ENCODE measurements at places on chromosomes 2 and 18. TPM values are rescaled to one million over a fixed set of nuclear protein-coding genes. Genes with fewer than 3 reads are reported as not detected.
A peak's percentile ranks its signal among the peaks of the same experiment; 100 is the strongest.

Gene PRSS56
- not detected for total RNA-seq

Gene ERICH2
- 0.37 TPM for total RNA-seq

Gene COL3A1
- total RNA-seq = 349 TPM

Gene TMEM127
- 6.9 TPM for total RNA-seq

Gene MAL
- total RNA-seq = not detected

Gene ZAP70
- total RNA-seq = not detected

Gene MSH6
- total RNA-seq = 156 TPM

GRCh38 chr2:194714541-194714940 lies 942.5 kb upstream of the SLC39A10 start:
- no peak for DNase-seq

DNA sequence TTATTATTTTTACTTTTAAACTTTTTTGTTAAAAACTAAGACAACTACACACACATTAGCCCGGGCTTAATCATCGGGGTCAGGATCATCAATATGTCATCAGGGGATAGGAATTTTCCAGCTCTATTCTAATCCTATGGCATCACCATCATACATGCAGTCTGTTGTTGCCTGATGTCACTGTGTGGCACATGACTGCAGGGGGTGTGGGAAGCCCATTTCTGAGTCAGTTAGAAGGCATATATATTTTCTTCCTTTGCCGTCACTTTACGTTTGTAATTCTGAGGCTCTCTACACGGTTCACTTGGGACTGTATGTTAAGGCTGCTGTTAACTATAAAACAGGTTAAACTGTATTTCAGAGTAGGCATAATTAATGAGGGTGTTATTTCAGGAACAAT lies 144.4 kb upstream of the ITGA6 start:
- DNase-seq = no peak

- no peak for DNase-seq
Measured at GRCh38 chr2:5736050-5736449, 43.9 kb downstream of the SOX11 start.

- DNase-seq = no peak
Measured at GRCh38 chr2:129205766-129206165, 773.7 kb upstream of the RAB6C start.

DNA sequence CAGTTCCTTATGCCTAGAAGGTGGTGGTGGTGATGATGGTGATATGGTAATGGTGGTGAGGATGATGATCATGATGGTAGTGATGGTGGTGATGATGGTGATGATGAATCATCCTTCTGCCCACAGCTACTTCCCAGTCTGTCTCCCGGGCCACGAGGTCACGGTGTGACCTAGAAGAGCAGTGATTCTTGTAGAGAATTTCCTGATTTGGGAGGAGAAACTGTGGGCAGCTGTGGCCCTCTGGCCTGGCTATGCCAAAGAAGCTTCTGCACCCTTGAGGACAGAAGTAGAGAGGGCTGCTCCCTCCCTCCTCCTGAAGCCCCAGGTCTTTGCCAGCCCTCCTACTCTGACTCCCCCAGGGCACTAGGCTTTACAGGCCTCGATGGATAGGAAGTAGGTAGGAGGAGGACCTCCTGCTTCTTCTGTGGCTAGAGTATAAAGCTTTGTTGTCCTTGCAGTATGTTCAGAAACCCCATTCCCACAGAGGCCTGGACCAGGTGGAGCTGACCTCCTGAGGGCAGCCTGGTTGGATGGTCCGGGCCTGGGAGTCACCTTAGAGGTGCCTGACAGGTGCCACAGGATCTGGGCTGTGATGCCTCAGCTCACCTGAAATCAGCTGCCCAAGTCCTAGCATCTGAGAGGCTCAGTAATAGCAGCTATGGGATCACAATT lies 57.9 kb upstream of the EPAS1 start:
- no peak for DNase-seq

DNA sequence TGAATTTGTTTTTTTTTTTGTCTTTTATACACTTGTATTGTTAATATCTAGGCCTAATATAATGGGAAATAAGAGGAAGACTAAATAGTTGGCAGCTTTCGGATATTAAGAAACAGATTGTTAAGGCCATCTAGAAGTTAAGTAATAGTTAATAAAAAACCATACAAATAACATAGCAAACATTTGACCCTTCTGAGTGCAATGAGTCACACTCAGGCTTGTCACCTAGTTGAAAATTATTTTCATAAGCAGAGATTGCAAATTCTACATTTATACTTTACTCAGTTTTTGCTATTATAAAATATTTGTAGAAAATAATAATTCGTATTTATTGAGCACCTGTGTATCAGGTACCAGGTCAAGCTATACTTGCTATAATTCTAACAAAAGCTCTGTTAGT lies 2.4 kb downstream of the NUP35 start:
- no peak for DNase-seq

GRCh38 chr2:15745907-15746702 lies 154.4 kb downstream of the DDX1 start:
- DNase-seq = no peak

DNA sequence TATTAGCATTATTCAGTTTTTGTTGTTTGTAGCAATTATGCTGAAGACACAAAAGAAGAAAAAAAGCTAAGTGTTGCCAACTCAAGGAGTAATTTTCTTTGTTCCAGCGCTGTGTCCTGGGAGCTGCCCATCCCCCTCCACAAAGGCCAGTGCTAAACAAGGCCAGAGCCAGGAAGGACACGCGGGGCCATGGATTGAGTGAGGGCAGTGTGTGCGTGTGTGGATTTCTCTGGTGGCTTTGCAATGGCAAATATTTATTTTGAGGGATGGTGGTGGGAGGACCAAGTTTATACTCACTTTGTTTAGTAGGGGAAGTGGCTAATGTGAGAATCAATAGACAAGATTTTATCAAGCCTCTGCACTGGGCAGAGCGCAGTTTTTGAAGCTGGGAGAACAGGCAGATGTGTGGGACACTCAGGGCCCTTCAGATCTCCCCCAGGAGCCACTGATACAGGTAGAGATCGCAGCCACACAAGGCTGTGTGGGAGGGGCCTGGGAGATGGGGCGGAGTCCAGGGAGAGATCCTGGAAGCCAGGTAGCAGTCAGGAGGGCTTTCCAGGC lies 11.4 kb downstream of the AGAP1 start:
- DNase-seq = no peak

GRCh38 chr18:36912887-36913286 lies 84.0 kb downstream of the KIAA1328 start:
- no peak for DNase-seq

- no peak for DNase-seq
Measured at GRCh38 chr2:62723253-62723652, 17.7 kb downstream of the EHBP1 start.

DNA sequence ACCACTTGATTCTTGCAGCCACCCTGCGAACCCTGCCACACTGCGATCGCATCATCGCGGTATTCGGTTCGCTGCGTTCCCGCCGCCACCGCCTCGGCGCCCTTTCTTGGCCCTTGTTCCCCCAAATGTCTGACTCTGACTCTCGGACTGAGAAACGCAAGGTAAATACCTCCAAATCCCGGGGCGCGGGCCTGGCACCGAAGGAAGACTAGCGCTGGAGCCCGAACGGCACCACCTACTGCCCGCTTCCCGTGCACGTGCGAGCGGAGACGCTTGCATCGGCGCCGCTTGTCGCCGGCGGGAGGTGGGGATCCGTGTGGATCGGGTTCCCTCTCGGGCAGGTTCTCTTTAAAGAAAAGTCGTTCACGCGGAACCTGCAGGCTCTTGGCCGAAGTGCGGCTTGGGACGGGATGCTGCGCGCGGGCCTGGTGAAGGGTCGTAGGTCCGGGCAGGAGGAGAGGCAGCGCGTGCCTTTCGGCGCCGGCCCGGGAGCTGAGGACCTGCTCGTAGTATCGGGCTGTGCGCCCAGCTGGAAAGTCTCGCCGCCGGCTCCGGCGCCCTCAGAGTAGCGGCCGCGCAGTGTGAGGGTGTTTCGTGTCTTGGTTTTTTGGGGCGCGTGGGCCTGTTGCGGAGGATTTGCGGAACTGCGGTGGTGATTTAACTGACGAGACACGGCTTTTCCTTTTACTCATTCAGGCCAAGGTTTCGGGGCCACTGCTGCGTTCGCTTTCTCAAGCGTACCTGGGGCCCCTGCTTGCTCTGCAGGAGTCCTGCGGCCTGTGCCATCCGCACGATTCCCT lies 514 bp downstream of the BCL2L11 start:
- peak; percentile 3 for DNase-seq

GRCh38 chr18:64993695-64994094 lies 757.1 kb upstream of the CDH7 start:
- DNase-seq = no peak

GRCh38 chr2:59974051-59974766 lies 579.2 kb downstream of the BCL11A start:
- no peak for DNase-seq

GRCh38 chr2:67560771-67561456 lies 163.8 kb downstream of the ETAA1 start:
- DNase-seq = no peak

- DNase-seq = no peak
Measured at GRCh38 chr18:36465970-36466369, 168.5 kb downstream of the FHOD3 start.

GRCh38 chr2:117956036-117956796 lies 57.7 kb downstream of the CCDC93 start:
- no peak for DNase-seq

- no peak for DNase-seq
Measured at GRCh38 chr2:38182492-38183003, 106.6 kb upstream of the CYP1B1 start.

- no peak for DNase-seq
Measured at GRCh38 chr18:22868831-22869230, 64.3 kb upstream of the RBBP8 start.

GRCh38 chr18:47779381-47779780 lies 151.1 kb downstream of the SMAD2 start:
- DNase-seq = no peak

DNA sequence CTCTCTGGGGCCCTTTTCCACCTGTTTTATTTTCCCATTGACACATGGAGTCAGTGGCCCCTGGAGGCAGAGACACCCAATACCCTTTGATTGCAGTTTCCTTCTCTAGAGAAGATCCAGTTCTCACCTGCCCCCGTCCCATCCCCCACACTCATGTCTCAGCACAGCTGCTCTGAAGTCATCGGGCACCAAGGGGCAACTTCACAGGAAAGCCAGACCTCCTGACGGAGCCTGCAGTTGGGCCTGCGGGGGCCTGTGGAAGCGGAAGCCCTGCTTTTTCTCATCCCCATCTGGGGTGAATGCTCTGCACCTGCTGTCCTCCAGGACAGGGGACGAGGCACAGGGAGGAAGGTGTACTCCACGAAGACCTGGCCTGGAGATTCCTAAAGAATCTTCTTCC lies 308.3 kb upstream of the EPAS1 start:
- no peak for DNase-seq

GRCh38 chr2:216520112-216520511 lies 21.5 kb downstream of the RPL37A start:
- no peak for DNase-seq

DNA sequence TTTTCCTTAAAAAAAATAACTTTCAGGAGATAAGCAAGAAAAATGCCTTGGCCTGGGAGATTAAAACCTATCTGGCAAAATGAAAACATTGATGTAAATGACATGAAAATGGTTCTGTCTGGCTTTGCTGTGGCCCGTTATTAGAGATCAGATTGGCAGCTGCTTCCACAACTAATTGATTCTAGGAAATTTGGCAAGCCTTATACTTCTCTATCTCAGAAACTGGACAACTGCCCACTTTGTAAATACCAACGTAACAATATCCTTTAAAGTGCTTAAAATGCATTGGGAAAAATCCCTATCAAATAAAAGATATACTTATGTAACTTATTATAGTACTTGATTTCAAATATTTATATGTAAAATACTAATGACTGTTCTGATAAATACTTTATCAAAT lies 14.2 kb upstream of the SKA1 start:
- no peak for DNase-seq

DNA sequence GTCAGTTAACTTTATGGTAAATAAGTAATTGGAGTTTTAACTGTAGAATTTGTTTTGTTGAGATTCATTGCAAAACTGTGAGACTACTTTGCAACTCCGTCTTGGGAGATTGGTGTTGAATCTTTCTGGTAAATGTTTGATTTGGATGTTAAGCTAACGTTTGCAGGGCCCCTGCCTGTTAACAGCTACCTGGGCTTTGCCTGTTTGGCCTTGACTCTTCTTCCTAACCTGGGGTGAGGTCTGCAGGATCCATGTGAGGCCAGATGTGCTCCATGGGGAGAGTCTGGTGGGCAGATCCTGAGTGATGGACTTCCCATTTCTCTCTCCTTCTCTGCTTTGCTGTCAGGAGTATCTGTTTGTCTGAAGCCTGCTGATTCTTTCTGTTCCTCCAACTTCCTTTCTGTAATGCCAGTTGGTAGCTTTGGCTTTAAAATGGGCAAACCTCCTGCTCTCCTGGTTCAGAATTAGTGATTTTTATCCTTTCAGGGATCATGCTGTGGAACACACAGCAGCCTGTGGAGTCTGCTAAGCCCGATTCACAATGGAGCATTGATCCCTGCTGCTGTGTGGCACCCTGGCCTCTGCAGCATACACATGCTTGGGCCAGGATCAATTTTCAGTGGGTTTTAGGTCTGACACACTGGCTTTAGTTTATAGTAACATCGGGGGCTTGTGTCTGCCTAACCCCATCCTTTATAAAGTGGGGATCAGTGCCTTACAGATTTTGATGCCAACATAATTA lies 36.3 kb downstream of the PTPRM start:
- DNase-seq = no peak

DNA sequence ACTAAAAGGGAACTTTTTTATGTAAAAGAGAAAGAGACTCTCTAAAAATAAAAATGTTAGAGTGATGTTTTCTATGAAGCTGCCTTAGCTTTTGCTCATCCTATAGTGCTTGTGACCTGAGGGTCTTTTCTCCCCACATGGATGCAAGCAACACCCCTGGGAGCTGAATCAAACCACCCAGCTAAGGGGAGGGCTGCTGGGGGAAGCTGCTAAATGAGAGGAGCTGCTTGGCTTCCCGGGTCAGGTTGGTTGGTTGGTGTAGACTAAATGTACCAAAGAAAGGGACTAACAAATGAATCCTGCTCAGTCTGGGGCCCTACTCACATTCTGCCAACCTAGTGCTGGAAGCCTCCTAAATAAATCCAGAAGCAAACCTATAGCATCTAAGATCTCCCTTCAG lies 35.0 kb downstream of the AFF3 start:
- peak; percentile 13 for DNase-seq

DNA sequence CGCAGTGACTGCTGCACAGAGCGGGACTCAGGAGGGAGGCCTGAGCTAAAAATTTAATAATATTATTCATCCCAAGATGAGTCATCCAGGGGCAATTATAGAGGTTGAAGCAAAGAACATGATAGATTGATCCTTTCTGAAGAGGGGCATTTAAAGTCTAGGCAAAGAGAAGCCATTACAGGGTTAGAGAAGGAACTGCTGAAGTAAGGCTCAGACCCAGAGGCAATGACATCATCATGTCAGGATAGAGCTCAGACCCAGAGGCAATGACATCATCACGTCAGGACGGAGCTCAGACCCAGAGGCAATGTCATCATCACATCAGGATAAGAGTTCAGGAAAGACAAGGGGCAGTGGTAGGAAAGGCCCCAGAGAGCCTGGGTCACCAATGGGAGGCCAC lies 184.0 kb downstream of the TMEM18 start:
- DNase-seq = no peak

GRCh38 chr18:23852236-23853045 lies 162.1 kb upstream of the TTC39C start:
- no peak for DNase-seq
